Activated CD4-positive, alpha-beta T cell treated with anti-CD3 and anti-CD28 coated beads, Interleukin-2, amount 10 ng/mL, durations not matched to agents 7 days and 5 days (primary cell): ENCODE measurements at places on chromosomes 11 and 22. TPM values are rescaled to one million over a fixed set of nuclear protein-coding genes. Genes with fewer than 3 reads are reported as not detected.
A peak's percentile ranks its signal among the peaks of the same experiment; 100 is the strongest.

DNA sequence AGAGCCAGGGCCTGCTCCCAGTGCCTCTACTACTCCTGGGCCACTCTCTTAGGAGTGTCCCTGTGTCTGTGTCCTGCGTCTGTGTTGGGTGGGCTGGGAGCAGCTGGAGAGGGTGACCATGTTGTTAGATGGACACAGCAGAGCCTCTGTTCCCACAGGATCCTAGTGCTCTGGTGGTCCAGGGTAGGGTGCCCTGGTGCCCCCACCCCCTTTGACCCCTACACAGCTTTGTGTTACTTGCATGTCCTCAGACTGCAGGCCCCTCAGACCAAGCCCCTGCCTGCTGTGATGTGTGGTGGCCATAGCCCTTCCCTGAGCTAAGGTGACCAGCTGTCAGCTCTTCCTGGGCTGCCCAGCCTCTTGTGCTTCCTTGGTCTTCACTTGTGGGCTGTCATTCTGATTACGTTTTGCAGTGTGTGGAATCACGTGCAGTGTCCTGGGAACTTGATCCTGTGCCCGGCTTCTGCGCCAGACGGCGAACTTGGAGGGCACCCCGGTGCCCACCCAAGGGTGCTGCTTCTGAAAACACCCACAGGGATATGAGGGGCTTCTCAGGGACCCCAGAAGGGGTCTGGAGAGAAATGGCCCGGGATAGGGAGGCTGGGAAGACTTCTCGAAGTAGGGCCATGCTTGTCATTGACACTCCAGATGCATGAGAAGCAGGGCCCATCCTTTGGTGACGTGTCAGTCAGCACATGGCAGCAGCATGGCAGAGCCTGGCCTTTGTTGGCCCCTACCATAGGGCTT lies 1.5 kb downstream of the TANGO2 start:
- H3K27me3 ChIP-seq: peaks cover 14% of the 10 kb centered on the region
- no peak for DNase-seq
- peaks cover 34% of the 10 kb centered on the region for H3K4me1 ChIP-seq
- H3K4me3 ChIP-seq: peak overlapping the region; percentile 87
- H3K27ac ChIP-seq: peak overlapping the region; percentile 95

DNA sequence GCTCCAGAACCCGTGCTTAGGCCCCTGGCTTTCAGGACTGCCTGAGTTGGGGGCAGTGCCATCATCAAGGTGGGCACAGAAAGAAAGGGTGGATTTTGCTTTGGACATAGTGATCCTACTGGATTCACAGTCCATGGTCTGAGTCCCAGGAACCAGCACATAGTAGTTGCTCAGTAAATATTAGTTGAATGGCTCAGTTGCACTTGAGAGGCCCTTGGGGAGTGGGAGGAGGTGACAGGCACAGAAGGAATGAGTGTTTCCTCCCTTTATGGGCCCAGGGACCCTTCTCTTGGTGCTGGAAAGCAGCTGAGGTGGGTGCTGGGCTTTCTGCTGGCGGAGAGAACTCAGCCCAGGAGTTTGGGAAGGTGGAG lies 16.6 kb downstream of the ARHGEF17 start:
- DNase-seq: no peak
- no peaks in the 10 kb centered on the region for H3K36me3 ChIP-seq
- no peaks in the 10 kb centered on the region for H3K27me3 ChIP-seq
- peaks cover 4% of the 10 kb centered on the region for H3K4me1 ChIP-seq
- H3K27ac ChIP-seq: no peak overlapping the region

DNA sequence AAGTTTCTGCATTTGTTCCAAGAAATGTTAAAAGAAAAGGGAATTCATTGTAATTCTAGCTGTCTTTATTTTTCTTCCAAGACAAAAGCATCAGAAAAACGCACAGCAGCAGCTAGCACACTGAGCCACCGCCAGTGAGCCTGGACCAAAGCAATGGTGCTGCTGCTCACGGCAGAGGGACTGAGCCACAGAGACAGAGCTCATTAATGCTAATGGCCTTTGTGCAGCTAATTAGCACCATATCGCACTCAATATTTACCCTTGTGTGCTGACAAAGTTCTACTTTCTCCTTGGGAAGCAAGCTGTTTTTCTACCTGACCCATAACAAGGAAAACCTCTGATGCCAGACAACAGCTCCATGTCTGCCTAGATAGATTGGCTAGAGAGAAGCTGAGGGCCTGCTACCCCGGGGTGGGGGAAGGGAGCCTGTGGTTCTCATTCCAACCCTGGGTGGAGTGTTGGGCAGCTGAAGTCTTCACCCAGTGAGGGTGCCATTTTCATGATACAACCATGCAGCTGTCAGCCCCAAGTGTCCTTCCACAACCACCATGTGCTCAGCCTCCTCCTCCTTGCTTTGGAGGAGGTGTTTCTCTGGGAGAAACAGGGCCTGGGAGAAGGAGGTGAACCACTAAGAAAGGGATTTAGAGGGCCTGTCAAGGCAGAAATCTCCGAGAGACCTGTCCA lies 131.1 kb upstream of the NCAM1 start:
- no peaks in the 10 kb centered on the region for H3K27me3 ChIP-seq
- no peak overlapping the region for H3K4me3 ChIP-seq
- no peak overlapping the region for H3K27ac ChIP-seq

- H3K4me1 ChIP-seq: peaks cover 6% of the 10 kb centered on the region
- H3K27me3 ChIP-seq: no peaks in the 10 kb centered on the region
- H3K36me3 ChIP-seq: no peaks in the 10 kb centered on the region
- no peak for DNase-seq
- peak overlapping the region; percentile 68 for H3K27ac ChIP-seq
Measured at GRCh38 chr22:43126501-43127165, 16.1 kb downstream of the BIK start.

GRCh38 chr11:27331981-27332380 lies 31.0 kb downstream of the CCDC34 start:
- DNase-seq: no peak
- H3K36me3 ChIP-seq: peaks cover 9% of the 10 kb centered on the region
- H3K4me1 ChIP-seq: no peaks in the 10 kb centered on the region

GRCh38 chr11:19979519-19979845 lies 180.8 kb downstream of the DBX1 start:
- no peak overlapping the region for H3K4me3 ChIP-seq
- no peaks in the 10 kb centered on the region for H3K36me3 ChIP-seq
- peaks cover 10% of the 10 kb centered on the region for H3K4me1 ChIP-seq
- H3K27ac ChIP-seq: no peak overlapping the region
- DNase-seq: no peak
- peaks cover 4% of the 10 kb centered on the region for H3K27me3 ChIP-seq

DNA sequence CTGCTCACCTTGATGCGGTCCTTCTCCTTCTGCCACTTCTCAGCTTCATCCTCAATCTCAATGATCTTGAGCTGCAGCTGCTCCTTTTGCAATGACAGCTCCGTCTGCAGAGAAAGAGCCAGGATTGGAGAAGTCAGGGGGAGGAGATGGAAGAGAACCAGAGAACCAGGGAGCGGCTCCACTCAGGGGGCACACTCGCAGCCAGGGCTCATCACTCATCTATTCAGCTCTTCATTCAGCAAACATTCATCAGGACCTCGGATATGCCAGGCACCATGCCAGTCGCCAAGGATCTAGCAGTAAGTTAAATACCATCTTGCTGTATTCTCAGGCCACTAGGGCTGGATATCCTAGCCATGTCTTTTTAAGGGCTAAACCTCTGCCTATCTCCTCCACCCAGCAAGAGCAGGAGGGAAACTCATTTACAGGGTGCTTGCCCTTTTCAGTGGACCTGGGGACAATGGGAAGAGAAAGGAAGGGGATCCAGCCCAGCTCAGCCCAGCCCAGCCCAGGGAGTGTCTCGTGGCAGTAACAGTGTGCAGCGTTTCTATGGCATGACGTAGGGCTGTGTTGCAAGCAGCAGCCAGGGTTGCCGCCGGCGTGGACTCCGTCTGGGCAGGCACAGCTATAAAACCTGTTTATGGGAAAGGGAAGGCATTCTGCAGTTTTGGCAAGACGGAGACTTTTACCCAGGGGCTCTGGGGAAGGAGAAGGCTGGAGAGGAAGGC lies 9.4 kb downstream of the TRIM29 start:
- H3K4me1 ChIP-seq: no peaks in the 10 kb centered on the region
- DNase-seq: no peak
- no peak overlapping the region for H3K4me3 ChIP-seq
- H3K36me3 ChIP-seq: no peaks in the 10 kb centered on the region

- no peak for DNase-seq
- H3K4me1 ChIP-seq: peaks cover 4% of the 10 kb centered on the region
- no peaks in the 10 kb centered on the region for H3K36me3 ChIP-seq
Measured at GRCh38 chr22:27987557-27987956, 68.5 kb upstream of the PITPNB start.

DNA sequence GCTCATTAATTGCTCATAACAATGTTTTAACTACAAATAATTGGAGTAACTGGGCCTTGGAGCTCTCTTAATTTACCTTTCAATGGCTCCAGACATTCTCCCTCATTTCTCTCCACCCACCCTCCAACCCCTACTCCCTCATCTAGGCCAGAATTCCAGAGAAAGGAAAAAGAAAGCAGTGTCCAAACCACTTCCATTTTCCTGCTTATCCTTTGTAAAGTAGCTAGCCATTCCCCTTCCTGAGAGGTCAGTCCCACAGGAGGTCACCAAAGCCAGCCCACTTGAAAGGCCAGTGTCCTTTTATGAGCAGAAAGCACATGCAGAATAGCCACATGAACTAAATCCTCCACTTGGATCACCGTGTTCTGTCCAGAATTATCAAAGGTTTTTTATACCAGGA lies 404.8 kb upstream of the FAT3 start:
- no peaks in the 10 kb centered on the region for H3K36me3 ChIP-seq
- no peak overlapping the region for H3K27ac ChIP-seq
- no peaks in the 10 kb centered on the region for H3K27me3 ChIP-seq
- DNase-seq: no peak

- H3K27me3 ChIP-seq: no peaks in the 10 kb centered on the region
- H3K4me3 ChIP-seq: no peak overlapping the region
- H3K27ac ChIP-seq: no peak overlapping the region
- H3K4me1 ChIP-seq: peaks cover 3% of the 10 kb centered on the region
- DNase-seq: no peak
Measured at GRCh38 chr11:2844116-2844842, 41.3 kb downstream of the CDKN1C start.

DNA sequence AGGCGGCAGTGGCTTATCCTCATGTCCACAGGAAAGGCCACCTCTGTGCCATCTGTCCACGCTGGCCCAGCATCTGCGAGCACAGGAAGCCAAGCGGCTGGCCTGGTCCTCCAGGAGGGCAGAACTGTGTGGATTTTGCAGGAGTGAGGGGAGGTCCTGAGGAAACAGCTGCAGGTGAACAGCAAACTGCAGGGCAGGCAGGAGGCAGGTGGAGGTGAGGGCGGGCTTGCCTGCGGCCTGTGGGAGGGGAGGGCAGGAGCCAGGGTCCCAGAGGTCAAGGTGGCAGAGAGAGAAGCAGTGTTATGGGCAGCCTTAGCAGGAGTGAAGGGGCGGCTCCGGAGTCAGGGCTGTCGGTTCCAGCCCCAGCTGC lies 369.7 kb downstream of the SHANK2 start:
- no peaks in the 10 kb centered on the region for H3K4me1 ChIP-seq
- DNase-seq: no peak
- no peak overlapping the region for H3K27ac ChIP-seq
- H3K36me3 ChIP-seq: no peaks in the 10 kb centered on the region
- no peaks in the 10 kb centered on the region for H3K27me3 ChIP-seq

DNA sequence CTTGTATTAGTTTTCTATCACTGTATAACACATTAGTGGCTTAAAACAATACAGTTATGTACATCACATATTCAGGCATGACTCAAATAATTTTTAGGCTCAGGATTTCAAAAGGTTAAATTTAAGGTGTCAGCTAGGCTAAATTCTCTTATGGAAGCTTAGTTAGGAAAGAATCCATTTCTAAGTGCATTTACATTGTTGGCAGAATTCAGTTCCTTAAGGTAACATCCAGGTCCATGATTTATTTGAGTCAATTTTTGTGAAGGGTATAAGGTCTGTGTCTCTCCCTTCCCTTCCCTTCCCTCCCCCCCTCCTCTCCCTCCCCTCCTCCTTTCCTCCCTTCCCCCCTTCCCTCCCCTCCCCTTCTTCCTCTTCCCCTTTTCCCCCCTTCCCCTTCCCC lies 399.0 kb upstream of the CNTN5 start:
- H3K27me3 ChIP-seq: no peaks in the 10 kb centered on the region
- H3K36me3 ChIP-seq: no peaks in the 10 kb centered on the region
- H3K4me1 ChIP-seq: no peaks in the 10 kb centered on the region
- no peak overlapping the region for H3K27ac ChIP-seq

DNA sequence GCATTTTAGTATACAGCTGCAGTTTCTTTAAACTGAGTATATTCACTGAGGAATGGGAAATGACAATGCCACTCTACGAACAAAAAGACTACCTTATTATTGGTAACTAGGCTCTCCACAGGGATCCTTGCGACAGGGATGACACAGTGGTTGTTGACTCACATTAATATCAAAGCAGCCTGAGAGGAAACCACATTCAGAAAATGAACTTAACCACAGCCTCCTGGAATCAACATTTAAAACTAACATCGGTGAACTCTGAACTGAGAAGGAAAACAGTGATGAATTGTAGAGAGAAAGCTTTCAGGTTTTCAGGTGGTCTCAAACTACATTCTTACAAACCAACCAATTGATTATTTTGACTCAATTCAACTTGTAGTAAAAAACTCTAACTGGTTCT lies 90.3 kb upstream of the MTMR2 start:
- H3K27me3 ChIP-seq: no peaks in the 10 kb centered on the region
- DNase-seq: peak; percentile 65
- peaks cover 5% of the 10 kb centered on the region for H3K36me3 ChIP-seq
- H3K27ac ChIP-seq: peak overlapping the region; percentile 91

DNA sequence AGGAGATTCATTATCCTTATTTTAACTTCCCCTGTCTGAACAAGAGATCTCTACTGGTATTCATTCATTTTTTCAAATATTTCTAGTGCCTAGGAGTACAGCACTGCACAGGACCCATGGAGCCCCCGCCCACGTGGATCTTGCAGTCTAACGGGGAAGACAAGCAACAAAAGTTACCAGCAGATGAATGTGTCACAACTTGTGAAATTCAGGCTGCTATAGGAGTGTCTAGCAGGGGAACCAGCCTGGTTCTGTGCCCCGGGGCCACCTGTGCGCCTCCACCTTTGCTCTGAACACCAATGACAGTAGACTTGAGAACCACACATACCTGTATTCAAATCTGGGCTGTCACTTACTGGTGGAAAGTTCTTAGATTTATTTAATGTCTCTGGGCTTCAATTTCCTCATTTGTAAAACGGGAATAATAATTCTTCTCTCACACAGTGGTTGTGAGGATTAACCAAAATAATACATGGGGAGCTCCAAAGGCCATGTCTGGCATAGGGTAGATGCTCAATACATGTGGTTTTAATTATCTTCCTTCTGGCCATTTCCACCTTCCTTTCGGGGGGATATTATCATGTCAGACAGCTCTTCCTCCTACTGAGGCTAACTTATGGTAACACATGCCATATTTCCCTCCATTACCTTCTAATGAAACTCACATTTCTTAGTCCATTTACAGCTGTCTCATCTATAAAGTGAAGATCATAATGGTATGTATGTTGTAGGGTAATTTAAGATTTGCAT lies 17.8 kb downstream of the POU2AF1 start:
- H3K27me3 ChIP-seq: no peaks in the 10 kb centered on the region
- no peak for DNase-seq
- no peak overlapping the region for H3K4me3 ChIP-seq
- H3K4me1 ChIP-seq: no peaks in the 10 kb centered on the region
- no peak overlapping the region for H3K27ac ChIP-seq

Gene OR52I2
- total RNA-seq: not detected

Gene TTC12
- 17.1 TPM for total RNA-seq

Gene RBM4B
- 20.4 TPM for total RNA-seq
